ENCODE measurements at places on chromosomes 2 and 18.
A peak's percentile ranks its signal among the peaks of the same experiment; 100 is the strongest.

- DNase-seq, result no peak
Observed at GRCh38 chr2:47334356-47335136, 68.4 kb upstream of the MSH2 start.

GRCh38 chr18:2898186-2898640 is 51.4 kb downstream of the EMILIN2 start:
- no peak for DNase-seq

- no peak for DNase-seq
Observed at GRCh38 chr2:240502430-240503121, 55.2 kb downstream of the ANKMY1 start.

- DNase-seq, result no peak
Observed at GRCh38 chr2:148885988-148886387, 11.0 kb downstream of the KIF5C start.

GRCh38 chr2:65329525-65329924 is 101.9 kb downstream of the ACTR2 start:
- no peak for DNase-seq

GRCh38 chr2:167187978-167188967 is 300.0 kb downstream of the XIRP2 start:
- no peak for DNase-seq

DNA sequence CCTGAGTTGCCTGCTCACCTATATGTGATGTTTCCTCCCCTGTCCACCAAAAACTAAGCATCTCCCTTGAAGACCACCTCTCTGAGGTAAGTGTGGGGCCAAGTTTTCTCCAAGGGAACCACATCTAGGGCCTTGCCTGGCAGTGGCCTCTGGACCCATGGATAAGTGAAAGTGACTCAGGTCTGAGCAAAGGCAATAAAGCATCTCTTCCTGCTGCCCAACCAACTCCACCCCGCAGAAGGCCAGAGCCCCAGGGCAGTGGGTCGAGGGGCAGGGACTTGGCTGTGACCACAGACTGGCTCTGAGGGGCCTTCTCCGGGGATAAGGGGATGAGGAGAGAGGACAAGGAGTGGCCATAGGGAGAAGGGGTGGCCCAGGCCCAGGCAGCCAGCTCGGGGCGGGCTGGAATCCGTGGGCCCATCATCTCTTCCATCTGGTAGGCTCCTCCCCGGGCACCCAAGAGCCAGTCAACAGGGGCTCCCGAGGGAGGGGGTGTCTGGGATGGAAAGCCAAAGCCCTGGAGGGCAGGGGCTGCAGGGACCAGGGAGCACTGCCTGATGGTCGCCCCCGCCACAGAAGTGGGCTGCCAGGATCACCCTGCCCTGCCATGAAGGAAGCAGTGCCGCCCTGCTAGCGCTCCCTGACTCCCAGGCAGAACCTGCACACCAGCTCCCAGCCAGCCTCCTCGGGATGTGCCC is 33.4 kb downstream of the EMX1 start:
- no peak for DNase-seq

GRCh38 chr2:48714245-48714644 is 41.3 kb downstream of the LHCGR start:
- DNase-seq, result no peak

- DNase-seq, result no peak
Observed at GRCh38 chr2:13005761-13006335, 289.1 kb downstream of the TRIB2 start.

- DNase-seq, result peak; percentile 69
Observed at GRCh38 chr2:73085691-73086090, 14.2 kb upstream of the SFXN5 start.

DNA sequence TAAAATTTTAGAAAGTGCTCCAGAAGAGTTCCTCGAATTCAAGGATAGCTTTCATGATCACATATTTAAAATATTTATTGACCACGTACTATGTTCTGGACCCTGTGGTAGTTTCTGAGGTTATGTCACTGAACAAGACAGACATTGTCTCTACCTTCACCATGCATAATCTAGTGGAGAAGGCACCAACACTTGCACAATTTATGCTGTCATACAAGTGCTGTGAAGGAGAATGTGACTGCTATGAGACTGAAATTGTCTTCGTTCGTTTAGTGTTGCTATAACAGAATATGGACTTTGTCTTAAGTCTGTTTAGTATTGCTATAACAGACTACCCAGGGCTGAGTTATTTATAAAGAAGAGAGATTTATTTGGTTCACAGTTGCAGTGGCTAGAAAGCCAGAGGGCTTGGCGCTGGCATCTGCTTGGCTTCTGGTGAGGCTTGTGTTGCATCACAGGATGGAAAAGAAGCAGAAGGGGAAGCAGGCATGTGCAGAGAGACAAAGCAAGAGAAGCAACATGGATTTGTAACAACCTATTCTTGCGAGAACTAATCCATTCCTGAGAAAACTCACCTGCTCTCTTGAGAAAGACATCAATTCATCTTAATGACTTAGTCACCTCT is 50.0 kb upstream of the RFX8 start:
- DNase-seq, result no peak

GRCh38 chr2:240462073-240462706 is 26.7 kb downstream of the GPC1 start:
- no peak for DNase-seq

DNA sequence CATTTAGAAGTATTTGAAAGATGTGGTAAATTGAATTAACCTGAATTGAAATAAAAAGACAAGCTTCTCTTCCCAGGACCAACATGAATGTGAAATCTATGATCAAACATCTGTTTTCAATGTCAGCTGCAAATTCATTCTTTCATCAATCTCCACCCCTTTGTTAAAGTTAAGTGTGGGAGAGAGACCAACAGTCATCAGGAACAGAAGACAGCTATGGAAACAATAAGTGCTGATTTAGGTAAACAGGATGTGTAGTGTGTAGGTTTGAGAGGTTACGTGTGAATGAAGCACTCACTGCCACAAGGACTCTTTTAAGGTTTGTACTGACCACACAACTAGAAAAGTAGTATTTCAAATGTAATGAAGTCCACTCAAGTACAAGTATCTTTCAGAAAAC is 1659.8 kb upstream of the CELF4 start:
- DNase-seq, result no peak

DNA sequence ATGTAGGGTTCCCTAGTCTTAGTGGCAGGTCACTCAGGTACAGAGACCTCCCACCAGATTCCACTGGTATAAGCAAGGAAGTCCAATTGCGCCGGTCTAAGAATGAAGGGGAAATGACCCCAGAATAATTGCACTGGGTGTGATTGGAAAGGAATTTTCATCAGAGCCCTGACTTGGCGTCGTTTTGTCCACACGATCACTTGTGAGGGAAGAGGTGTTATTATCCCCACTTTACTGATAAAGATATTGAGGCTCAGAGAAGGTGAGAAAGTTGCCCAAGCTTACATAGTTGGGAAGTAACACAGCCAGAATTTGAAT is 61.5 kb downstream of the CIB4 start:
- no peak for DNase-seq

GRCh38 chr2:65128297-65129190 is 1.4 kb downstream of the RAB1A start:
- no peak for DNase-seq

DNA sequence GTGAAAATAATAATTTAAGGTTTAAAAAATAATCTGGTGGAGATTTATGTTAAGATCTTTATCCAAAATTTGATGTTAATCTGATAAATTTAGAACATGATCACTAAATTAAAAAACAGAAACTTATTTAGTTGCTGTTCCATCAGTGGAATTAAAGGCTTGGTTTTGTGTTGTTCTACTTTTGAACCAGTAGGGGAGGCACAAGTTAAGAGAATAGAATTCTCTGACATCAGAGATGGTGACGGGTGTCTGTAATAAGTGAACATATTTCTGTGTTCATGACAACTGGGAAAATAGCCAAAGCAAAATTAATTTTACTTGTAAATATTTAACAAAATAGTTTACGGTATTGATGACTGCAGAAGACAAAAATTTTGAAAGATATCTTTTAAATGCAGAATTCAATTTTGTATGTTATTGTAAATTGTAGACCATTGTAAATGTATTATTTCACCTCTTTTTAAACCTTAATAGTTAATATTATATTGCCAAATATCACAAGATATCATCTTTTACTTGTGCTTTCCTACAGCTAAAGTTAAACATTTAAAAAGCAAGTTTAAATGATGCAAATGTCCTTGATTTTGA is 106.0 kb downstream of the UBR3 start:
- DNase-seq, result no peak

DNA sequence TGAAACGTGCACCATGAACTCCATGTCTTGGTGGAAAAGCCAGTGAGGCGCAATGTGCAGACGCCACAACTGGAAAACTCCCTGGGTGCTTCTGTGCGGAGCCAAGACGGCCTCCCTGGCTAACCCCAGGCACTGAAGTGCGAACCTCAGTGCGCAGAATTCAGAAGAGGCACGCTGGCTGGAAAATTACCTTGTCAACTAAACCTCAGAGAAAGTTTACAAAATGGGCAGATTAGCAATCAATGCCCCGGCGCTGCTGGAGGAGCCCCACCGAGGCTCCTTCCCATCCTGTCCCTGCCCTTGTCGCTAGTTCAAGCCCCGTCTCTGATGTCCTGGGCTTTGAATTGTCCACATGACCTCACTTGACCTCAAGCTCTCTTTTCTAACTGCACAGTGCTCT is 22.2 kb downstream of the SNORC start:
- DNase-seq, result no peak

- peak; percentile 26 for DNase-seq
Observed at GRCh38 chr2:113175736-113176695, 2.2 kb downstream of the PSD4 start.

GRCh38 chr2:65199891-65200290 is 27.7 kb upstream of the ACTR2 start:
- no peak for DNase-seq

DNA sequence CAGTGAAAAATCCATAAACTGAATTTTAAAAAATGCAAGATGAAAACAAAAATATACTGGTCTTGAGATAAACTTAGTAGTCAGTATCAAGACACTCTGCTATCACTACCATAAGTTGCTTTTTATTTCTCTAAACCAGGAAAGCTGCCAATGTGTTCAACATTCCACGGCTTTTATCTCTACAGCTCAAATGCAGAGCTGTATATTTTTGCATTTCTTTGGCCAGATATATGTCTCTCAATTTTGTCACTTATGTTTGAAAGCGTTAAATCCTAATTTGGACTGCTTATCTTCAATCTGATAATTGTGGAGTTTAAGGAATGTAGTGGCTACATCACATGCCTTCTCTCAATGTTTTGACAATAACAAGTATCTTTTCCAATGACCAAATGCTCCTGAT is 609.5 kb downstream of the EPHA4 start:
- no peak for DNase-seq

All from activated T-helper 1 cell treated with anti-CD3 and anti-CD28 coated beads, Interleukin-12 subunit alpha, Interleukin-12 subunit beta, Interleukin-2, Interleukin-4 antibody, amounts not matched to agents 30 ng/mL and 10 ng/mL and 1 ng/mL, durations not matched to agents 14 hours and 24 hours and 36 hours (primary cell).